ENCODE measurements at places on chromosomes 3 and 15.

DNA sequence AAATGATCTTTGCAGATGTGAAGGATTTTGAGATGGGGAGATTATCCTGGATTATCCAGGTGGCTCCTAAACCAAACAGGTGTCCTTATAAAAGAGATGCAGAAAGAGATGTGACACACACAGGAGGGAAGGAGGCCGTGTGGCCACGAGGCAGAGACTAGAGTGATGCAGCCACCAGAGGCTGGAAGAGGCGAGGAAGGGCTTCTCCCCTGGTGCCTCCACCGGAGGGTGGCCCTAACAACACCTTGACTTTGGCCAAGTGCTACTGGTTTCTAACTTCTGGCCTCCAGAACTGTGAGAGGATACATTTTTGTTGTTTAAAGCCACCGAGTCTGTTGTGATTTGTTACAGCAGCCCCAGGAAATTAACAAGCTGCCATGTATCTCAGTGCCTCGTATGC is 127.1 kb downstream of the ASB7 start:
- no peak for DNase-seq

DNA sequence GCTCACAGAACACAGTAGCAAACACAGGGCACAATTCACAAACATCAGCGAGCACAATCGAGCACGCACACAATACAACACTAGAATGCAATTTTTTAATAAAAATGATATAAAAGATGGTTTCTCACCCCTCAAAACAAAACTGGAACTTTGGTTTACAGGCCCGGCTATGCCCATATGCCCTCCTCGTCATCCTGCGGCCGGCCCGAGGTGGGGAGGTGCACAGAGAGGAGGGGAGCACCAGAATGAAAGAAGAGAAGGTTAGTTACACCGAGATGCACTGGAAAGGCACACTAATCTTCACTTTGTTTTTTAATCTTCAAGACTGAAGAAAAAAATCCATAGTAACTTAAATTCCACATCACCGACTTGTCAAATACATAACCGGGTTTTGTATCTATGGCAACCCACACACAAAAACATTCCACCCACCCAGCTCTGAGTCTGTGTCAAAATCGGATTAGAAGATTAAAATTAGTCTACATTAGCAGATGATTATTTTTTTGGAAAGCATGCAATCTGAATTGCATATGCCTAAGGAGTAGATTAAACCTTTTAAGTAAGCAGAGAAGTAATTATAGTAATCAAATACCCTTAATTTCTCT is 196.7 kb upstream of the WNT5A start:
- DNase-seq = no peak

- no peak for DNase-seq
Observed at GRCh38 chr3:129822679-129823078, 70.8 kb downstream of the TMCC1 start.

GRCh38 chr15:38040615-38041014 is 106.2 kb downstream of the TMCO5A start:
- no peak for DNase-seq

GRCh38 chr3:141933421-141934300 is 57.2 kb downstream of the ATP1B3 start:
- DNase-seq = no peak

DNA sequence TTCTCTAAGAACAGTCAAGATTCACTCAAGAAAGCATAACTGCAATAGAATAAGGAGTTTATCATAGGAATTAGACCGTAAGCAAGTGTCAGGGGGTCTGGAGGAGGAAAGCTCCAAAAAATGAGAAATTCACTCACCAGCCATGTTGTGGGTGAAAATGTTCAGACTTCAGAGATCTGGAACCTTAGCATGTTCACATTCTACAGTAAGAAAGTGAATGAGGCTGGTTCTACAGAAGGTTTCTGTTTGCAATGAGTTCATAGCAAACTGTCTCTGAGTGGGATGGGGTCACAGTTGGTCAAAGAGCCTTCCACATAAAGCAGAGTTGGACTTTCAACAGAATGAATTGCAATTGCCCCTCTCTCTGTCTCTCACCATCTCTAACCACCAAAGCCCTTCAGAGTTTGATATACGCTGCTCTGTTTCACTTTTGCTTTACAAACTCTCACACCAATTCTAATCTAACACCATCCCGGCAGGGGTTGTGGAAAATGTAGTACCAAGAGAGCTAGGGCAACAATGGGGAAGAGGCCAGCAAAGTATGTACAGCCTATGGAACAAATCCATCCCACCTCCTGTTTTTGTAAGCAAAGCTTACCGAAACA is 581.8 kb upstream of the UBE2E2 start:
- DNase-seq = no peak

GRCh38 chr3:27593173-27593572 is 109.0 kb upstream of the SLC4A7 start:
- no peak for DNase-seq

DNA sequence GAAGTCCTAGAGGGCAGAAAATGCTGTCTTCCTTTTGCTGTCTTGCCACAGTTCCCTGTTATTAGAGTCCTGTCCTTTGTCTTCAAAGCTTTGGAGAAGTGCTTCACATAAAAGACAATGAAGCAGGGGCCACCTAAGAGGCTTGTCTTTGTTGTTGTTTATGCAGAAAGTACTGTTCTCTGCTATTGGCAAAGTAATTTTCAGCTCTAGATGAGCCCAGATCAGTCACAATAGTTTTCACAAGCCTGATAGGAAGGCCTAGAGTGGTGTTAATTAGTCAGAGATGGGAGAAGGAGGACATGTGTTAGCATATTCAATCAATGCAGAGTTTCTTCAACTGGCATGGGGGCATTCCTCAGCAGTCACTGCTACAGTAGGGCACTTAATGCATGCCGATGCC is 300.0 kb downstream of the PTPRG start:
- DNase-seq = no peak

DNA sequence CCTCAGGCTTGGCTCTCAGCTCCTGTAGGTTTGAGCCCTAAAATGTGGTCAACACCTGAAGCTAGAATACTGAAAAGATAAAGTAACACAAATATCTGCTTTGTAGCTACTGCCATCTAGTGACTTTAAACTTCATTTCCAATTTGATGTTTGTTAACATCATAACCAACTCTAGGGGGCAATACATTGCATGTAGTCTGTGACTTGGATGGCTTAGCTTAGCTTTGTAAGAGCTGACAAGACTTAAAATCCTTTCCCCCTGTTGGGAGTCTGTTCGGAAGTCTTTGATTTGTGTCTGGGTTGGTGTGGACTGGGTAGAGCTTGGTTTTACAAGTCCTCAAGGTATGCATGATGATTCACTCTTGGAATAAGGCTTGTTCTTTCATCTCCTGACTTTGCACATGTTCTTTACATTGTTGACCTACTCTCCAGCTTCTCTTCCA is 51.7 kb downstream of the SCN11A start:
- DNase-seq = no peak

- DNase-seq = no peak
Observed at GRCh38 chr3:13002398-13003124, 70.7 kb downstream of the IQSEC1 start.

- no peak for DNase-seq
Observed at GRCh38 chr3:128971421-128972100, 22.3 kb downstream of the CFAP92 start.

All from stimulated activated CD8-positive, alpha-beta memory T cell treated with anti-CD3 and anti-CD28 coated beads, Interleukin-15, amount 100 ng/mL, for 4 hours (primary cell).